ENCODE measurements at places on chromosomes 2 and 18.
A peak's percentile ranks its signal among the peaks of the same experiment; 100 is the strongest.

GRCh38 chr2:156704617-156705016 lies 268.4 kb downstream of the GPD2 start:
- DNase-seq = no peak

DNA sequence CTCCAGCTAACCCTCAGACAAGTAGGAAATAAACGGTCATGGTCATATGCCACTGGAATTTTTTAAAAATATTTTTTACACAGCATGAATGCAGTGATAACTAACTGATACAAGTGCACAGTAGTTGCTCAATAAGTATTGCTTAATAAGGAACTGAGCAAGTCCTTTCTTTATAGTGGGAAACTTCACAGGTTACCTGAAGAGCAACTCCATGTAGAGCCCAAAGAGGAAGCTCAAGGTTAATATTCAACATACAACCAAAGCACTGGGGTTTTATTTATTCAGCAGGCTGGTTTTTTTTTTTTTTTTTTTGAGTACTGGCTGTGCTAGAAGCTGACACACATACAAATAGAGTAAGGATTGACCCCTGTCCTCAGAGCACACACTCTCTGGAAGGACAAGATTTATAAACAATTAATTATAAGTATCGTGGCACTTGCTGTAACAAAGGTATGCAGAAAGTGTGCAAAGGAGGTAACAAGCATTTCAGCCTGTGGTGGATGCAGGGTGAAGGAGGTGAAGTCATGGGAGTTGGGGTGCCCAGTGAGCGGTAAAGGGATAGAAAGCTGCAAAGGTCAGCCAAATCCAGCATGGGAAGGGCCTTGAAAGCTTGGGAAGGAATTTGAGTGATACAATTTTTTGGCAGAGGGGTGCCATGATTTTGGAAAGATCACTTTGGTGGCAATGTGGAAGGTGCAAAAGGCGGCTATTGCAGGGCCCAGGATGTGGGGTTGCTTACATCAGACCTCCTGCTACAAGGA lies 52.7 kb downstream of the ATOH8 start:
- no peak for DNase-seq

DNA sequence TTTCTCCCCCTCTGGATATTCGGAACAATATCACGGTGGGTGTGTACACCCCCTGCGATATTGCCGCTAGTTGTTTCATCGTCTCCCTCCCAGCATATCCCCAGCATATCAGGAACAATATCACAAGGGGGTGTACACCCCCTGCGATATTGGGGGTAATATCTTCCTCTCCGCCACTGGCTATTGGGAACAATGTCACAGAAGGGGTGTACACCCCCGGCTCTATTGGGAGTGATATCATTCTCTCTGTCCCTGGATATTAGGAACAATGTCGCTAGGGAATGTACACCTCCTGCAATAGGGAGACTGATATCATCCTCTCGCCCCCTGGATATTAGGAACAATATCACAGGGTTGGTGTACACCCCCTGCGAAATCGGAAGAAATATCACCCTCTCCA lies 1932.0 kb downstream of the SUCLG1 start:
- no peak for DNase-seq

GRCh38 chr18:21215490-21215889 lies 26.5 kb upstream of the GREB1L start:
- no peak for DNase-seq

DNA sequence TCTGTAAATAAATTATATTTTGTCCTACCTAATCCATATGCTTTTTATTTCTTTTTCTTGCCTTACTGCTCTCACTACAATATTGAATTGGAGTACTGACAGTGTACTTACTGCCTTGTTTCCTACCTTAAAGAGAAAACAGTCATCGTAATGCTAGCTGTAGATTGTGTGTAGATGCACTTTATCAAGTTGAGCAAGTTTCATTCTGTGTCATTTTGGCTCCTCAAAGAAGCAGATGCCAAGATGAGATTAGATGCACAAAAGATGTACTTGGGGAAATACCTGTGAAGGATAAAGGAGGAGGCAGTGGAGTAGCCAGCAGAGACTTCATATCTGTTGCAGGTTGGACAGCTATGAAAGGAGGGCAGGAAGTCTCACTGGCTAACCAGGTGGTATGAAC lies 145.5 kb downstream of the FTCDNL1 start:
- no peak for DNase-seq

DNA sequence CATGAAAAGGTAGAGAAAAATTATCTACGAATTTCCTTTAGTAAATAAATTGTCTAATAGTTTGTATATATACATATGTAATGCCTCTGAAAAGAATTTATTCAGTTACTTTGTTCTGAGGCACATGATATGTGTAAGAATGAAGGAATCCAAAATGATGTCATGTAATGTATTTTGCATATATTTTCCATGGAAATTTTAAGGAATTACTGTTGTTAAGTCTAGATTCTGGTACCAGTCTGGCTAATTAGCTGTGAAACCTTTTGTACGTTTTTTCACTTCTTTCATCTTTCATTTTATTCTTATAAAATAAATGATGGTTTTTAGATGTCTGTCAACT lies 12.3 kb downstream of the YIPF4 start:
- no peak for DNase-seq

- no peak for DNase-seq
Observed at GRCh38 chr2:191041418-191042161, 27.6 kb upstream of the STAT1 start.

GRCh38 chr2:140601342-140601741 lies 1529.5 kb downstream of the LRP1B start:
- no peak for DNase-seq

- no peak for DNase-seq
Observed at GRCh38 chr2:36727550-36727949, 31.0 kb downstream of the VIT start.

GRCh38 chr18:62105376-62105775 lies 81.5 kb downstream of the PIGN start:
- DNase-seq = no peak

- DNase-seq = no peak
Observed at GRCh38 chr2:86292571-86293515, 44.6 kb downstream of the REEP1 start.

- no peak for DNase-seq
Observed at GRCh38 chr2:54572262-54572635, 116.1 kb downstream of the SPTBN1 start.

GRCh38 chr18:54357660-54358494 lies at the start of the genes C18orf54 and STARD6:
Gene C18orf54, plus strand, starts transcription at chr18:54357906. Its CDS starts 2,667 bp downstream, at chr18:54360573.
Gene STARD6, minus strand, starts transcription at chr18:54357858. Its CDS starts 3,285 bp downstream, at chr18:54354573.
- peak; percentile 59 for DNase-seq

Measured in NCI-H1694 (cell line).